ENCODE measurements at places on chromosomes 7 and 10.

- DNase-seq = peak; percentile 26
Observed at GRCh38 chr10:123479640-123480039, 186.5 kb upstream of the GPR26 start.

- no peak for DNase-seq
Observed at GRCh38 chr7:155269766-155270585, 27.7 kb upstream of the INSIG1 start.

- DNase-seq = no peak
Observed at GRCh38 chr7:157739031-157739430, 402.2 kb downstream of the DNAJB6 start.

- no peak for DNase-seq
Observed at GRCh38 chr10:4498711-4499251, 327.2 kb upstream of the AKR1E2 start.
